Suprapubic skin (tissue), 4 donors: ENCODE measurements at places on chromosomes 6 and 20. TPM values are rescaled to one million over a fixed set of nuclear protein-coding genes. Genes with fewer than 3 reads are reported as not detected.

The FKBP1A gene
- total RNA-seq = 151 TPM

The GGTLC1 gene
- total RNA-seq = not detected

The FOXQ1 gene
- 101 TPM for total RNA-seq

The TNFRSF6B gene
- total RNA-seq = 16.1 TPM

- H3K36me3 ChIP-seq = no peaks in the 10 kb centered on the region
- H3K4me3 ChIP-seq = no peak overlapping the region
- no peaks in the 10 kb centered on the region for H3K27me3 ChIP-seq
- peaks cover 14% of the 10 kb centered on the region for H3K4me1 ChIP-seq
- DNase-seq = no peak
- no peak overlapping the region for H3K27ac ChIP-seq
Observed at GRCh38 chr6:317448-318144, 25.3 kb downstream of the DUSP22 start.

GRCh38 chr6:169669889-169670288 is 31.9 kb downstream of the WDR27 start:
- H3K36me3 ChIP-seq = peaks cover 30% of the 10 kb centered on the region
- H3K27ac ChIP-seq = peak overlapping the region; percentile 38
- H3K4me3 ChIP-seq = no peak overlapping the region
- no peak for DNase-seq
- H3K27me3 ChIP-seq = no peaks in the 10 kb centered on the region

GRCh38 chr20:11222243-11222642 is 548.4 kb upstream of the JAG1 start:
- H3K36me3 ChIP-seq = no peaks in the 10 kb centered on the region
- no peak overlapping the region for H3K4me3 ChIP-seq
- no peak for DNase-seq
- no peaks in the 10 kb centered on the region for H3K27me3 ChIP-seq
- no peak overlapping the region for H3K27ac ChIP-seq
- no peaks in the 10 kb centered on the region for H3K4me1 ChIP-seq

- H3K4me1 ChIP-seq = no peaks in the 10 kb centered on the region
- no peak for DNase-seq
- no peak overlapping the region for H3K4me3 ChIP-seq
- no peaks in the 10 kb centered on the region for H3K27me3 ChIP-seq
- H3K27ac ChIP-seq = no peak overlapping the region
Observed at GRCh38 chr6:24089736-24090135, 36.3 kb upstream of the NRSN1 start.

- peak overlapping the region; percentile 59 for H3K27ac ChIP-seq
- no peak overlapping the region for H3K4me3 ChIP-seq
- DNase-seq = no peak
- H3K27me3 ChIP-seq = no peaks in the 10 kb centered on the region
- peaks cover 28% of the 10 kb centered on the region for H3K4me1 ChIP-seq
- no peaks in the 10 kb centered on the region for H3K36me3 ChIP-seq
Observed at GRCh38 chr20:19025430-19026120, 186.9 kb upstream of the SLC24A3 start.

GRCh38 chr6:20266851-20267608 is 54.8 kb upstream of the MBOAT1 start:
- H3K4me3 ChIP-seq = no peak overlapping the region
- no peaks in the 10 kb centered on the region for H3K27me3 ChIP-seq
- H3K27ac ChIP-seq = no peak overlapping the region
- H3K36me3 ChIP-seq = no peaks in the 10 kb centered on the region
- DNase-seq = no peak
- H3K4me1 ChIP-seq = no peaks in the 10 kb centered on the region
